ENCODE measurements at places on chromosomes 6 and 20.

GRCh38 chr6:36716476-36717093, 19.0 kb downstream of the RAB44 start:
- DNase-seq: no peak

DNA sequence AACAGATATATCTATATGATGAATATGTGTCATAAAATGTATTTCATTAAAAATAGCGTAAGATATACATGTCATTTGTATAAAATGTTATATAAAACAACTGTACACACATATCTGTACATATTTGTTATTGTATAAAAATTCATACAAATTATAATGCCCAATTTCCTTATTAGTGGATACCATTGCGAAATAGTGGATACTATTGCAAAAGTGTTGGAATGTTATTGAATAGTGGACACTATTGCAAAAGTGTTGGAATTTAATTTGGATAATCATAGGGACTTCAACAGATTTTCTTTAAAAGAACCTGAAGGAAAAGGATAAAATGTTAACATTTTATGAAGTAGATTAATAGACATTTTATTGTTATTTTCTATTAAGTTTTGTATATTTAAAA, 487.4 kb downstream of the HAO1 start:
- no peak for DNase-seq

- no peak for DNase-seq
These were observed 171.4 kb downstream of the ZFAND3 start for GRCh38 chr6:37990762-37991525.

- no peak for DNase-seq
These were observed 138.6 kb downstream of the AHI1 start for GRCh38 chr6:135358985-135359384.

- DNase-seq: no peak
These were observed 85.9 kb downstream of the PHACTR1 start for GRCh38 chr6:12802440-12802839.

DNA sequence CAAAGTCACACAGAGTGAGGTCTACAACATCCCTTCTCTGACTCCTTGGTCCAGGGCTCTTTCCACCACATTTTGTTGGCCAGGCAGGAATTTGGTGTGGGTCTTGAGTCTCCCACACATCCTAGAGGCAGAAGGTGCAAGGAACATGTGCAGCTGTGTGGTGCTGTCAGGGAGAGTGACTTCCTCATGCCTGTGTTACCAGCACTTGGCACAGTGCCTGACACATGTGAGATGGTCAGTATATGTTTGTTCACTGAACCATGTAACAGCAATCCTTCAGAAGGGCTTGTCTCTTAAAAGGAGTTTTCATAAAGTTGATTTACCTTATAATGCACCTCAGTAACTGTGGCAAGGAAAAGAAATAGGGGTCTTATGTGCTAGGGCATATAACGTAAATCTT, 168.5 kb downstream of the CDC5L start:
- DNase-seq: peak; percentile 8

DNA sequence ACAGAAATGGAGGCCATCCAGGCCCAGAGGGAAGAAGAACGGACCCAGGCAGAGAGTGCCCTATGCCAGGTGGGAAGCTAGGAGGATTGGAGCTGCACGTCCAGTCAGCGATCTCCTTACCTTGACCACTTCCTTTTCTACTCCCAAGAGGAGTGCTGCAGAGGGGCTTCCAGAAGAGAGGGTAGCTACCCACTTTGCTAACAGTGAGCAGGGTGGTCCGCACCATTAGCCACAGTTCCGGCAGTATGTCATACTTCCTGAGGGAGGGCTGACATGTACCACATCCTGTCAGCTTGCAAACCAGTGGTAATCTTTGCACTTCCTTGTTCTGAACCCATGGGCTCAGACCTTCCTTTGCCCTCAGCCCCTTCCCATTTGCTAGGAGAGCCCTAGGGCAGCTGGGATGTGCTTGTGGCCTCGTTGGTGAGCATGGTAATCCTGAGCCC, 35.4 kb downstream of the CEP250 start:
- no peak for DNase-seq

- no peak for DNase-seq
These were observed 197.1 kb upstream of the RIN2 start for GRCh38 chr20:19560881-19561480.

GRCh38 chr6:161135695-161136591, 137.9 kb downstream of the AGPAT4 start:
- DNase-seq: no peak

DNA sequence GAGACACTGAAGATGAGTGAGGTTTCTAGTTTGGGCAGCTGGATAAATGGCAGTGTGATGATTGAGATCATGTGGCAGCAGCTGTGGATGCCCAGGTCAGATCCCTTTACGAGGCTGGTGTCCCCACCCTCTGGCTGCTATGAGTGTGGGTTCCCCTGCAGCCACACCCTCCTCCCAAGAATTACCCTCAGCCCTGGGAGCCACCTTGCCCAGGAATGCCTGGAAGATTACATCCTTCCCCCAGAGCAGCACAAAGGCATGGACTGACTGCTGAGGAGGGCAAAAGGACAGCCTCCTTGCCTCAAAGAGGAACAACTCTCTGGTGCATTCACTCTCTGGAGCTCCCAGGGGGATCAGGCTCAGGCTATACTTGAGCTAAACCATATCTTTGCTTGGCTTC, 15.0 kb upstream of the PKHD1 start:
- no peak for DNase-seq
